ENCODE measurements at places on chromosomes 5 and 9.

- no peak for DNase-seq
Measured at GRCh38 chr5:68547622-68548021, 332.1 kb downstream of the PIK3R1 start.

DNA sequence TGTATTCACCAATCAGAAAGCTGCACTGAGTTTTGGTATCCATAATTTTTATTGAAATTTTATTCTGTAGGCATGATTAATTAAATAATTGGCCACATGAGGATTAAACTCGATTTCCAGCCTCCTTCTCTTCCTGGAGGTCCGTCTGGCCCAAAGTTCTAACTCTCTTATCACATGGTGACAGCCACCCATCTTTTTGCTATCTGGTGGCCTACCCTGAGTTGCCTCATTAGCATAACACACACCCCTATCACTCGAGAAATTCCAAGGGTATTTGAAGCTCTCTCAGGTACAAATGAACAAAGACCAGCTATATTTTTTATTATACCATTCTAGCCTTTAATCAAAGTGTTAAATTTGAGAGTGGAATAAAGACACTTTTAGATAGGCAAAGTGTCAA, 57.7 kb downstream of the APC start:
- DNase-seq = no peak

DNA sequence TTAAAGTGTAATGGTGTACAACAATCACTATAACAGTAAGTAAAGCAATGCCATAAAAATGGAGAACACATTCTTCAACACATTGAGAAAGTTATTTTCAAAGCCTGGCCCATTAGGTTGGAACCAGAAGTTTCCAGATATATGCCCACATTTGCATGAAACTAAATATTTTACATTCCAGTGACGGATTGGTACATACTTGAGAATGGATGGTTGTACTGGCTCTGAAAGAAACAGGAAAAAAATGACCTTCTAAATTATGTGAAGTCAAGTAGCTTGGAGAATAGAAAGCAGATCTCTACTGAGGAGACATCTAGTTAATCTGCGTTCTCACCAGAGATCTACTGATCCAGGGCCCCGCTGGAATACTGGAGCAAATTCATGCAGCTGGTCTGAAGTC, 1037.0 kb downstream of the NR2F1-AS1 start:
- no peak for DNase-seq

DNA sequence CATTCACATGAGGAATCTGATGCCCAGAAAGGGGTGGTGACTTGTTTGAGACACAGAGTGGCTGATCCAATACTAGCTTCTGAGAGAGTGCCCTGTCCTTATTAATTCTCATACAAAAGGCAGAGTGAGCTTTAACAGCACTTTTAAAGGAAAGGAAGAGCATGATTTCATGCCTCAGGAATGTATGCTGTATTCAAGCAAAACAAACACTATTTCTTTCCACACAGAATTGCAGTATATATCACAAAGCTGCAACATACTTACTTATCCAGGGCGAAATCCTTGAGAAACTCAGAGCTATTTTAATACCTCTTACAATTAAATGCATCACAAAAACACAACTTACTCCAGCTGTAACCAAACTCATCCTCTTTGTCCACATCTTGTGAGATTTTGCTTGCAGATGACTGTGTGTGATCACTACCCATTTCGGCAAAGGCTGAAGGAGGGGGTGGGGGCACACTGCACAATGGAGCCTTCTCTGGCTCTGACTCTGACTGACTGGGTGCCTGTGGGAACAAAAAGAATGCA, 139.8 kb downstream of the MPDZ start:
- no peak for DNase-seq

DNA sequence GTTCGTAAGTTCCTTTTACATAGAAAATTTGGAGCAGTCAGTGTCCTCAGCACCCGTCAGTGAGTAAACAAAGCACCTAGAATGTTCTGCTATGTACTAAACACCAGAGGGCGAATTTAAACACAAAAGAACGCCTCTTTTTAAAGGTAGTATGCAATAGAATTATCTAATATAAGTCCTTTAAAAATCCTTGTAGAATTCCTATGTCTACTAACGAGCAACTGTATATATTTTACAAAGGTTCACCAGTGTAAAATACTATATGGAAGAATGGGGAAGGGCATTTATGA, 499 bp upstream of the TMEM232 start:
- no peak for DNase-seq

GRCh38 chr5:95081500-95081960, 203.4 kb downstream of the MCTP1 start:
- DNase-seq = no peak

DNA sequence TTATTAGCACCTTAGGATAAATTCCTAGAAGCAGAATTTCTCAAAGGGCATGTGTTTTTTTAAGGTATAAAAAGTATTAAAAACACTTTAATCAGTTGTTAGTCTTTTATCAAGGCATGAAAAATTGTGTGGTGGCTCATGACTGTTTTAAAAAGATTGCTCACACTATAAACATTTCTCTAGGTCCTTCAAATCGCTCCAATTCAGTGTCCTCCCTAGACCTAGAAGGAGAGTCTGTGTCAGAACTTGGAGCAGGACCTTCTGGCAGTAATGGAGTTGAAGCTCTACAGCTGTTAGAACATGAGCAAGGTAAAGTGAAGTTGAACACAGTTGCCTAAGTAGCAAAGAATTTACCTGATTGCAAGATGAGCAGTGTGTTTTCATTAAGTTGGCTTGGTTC, 62.0 kb downstream of the GAPVD1 start:
- no peak for DNase-seq

DNA sequence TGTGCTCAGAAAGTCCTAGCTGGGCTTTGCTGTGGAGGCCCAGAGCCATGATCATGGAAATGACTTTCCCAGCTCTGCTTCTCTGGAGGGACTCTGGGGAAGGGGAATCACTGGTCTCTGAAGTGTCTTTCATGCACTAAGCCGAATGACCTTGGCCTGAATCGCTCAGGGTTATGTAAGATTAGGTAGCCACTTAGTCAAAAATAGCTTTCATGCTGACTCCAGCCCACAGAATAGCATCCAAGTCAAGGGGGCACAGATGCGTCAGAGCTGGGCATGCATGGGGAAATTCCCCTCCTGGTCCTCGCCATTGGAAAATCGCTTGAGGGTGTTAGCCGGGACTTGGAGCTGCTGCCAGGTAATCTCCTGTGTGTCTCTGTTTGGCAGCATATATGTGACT, 36.1 kb upstream of the PPARGC1B start:
- DNase-seq = no peak

DNA sequence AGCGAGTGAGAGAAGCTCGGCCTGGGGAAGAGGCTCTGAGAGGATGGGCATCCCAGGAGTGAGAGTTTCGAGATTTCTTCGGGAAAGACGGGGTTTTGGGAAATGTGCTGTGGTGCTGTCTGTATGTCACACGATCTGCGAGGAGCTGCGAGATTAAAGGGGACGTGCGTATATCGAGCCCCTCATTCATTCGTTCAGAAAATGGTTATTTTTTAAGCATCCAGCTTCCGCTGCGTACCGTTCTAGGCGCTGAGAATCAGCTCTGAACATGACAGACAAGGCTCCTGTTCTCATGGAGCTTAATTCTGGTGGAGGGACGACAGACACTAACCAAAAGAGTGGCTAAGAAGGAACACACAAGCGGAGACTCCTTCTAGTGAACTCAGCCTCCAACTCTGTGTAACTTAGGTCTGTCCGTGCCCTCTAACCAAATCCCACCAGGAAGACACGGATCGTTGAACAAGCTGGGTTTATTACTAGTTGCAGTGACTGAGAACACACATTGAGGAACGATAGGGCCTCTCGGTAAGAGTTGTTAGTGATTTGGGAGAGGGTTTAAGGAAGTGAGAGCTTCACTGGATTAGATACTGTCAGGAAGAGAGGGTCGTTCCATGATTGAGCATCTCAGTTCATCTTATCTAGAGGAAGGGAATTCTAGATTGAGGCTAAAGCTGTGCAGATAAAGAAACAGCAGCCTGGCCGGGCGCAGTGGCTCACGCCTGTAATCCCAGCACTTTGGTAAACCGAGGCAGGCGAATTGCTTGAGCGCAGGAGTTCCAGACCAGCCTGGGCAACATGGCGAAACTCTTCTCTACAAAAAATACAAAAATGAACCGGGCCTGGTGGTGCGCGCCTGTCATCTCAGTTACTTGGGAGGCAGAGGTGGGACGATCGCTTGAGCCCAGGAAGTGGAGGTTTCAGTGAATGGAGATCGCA, 1.0 kb upstream of the FBXW11 start:
- peak; percentile 14 for DNase-seq

DNA sequence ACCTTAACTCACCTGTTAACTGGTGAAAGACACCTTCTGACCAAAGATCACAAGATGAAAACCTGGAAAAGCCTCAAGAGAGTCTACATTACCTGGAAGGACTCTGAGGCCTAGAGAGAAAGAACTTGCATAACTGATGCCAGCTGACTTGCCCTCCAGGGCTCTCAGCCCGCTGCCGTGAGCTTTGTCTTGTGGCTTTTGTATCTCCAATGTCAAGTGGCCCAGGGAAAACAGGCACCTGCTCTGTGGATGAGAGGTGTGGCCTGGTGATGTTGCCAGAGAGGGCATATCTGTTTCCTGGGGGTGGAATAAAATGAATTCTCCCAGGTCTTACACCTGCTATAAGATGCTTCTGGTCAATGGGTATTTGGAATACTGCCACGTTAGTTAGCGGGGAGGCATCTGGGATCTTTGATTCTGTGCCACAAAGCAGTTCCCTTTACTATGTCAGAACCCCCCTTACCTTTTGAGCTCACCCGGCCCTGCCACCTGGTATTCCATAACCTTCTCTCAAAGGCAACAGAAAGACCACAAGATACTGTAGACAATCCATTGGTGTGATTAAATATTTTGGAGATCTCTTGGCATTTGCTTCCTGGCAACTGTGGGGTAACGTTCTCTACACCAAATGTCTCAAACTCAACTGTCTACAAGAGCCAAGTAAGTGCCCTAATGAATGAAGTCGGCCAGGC, 54.9 kb upstream of the N4BP3 start:
- DNase-seq = peak; percentile 87

- no peak for DNase-seq
Measured at GRCh38 chr5:10596310-10596703, 32.4 kb downstream of the ANKRD33B start.

GRCh38 chr5:72079288-72079687, 28.0 kb upstream of the MAP1B start:
- no peak for DNase-seq

DNA sequence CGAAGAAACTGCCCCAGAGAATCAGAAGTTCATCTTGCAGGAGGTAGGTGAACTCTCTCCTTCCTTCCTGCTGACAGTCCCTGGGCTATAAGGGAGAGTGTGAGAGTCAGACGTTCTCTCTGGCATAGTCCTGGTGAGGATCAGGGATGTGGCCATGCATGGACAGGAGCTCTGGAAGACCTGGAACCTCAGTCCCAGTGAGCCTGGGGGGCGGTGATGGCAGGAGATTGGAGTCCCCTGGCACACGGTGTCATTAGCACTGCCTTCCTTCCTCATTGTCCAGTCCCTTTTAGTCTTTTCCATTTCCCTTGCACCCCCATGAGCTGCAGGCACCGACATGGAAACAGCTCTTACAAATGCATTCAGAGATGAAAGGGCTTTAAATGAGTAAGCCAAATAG, 38.6 kb downstream of the GALNT12 start:
- DNase-seq = no peak

- no peak for DNase-seq
Measured at GRCh38 chr9:134313470-134313869, 12.8 kb upstream of the RXRA start.

DNA sequence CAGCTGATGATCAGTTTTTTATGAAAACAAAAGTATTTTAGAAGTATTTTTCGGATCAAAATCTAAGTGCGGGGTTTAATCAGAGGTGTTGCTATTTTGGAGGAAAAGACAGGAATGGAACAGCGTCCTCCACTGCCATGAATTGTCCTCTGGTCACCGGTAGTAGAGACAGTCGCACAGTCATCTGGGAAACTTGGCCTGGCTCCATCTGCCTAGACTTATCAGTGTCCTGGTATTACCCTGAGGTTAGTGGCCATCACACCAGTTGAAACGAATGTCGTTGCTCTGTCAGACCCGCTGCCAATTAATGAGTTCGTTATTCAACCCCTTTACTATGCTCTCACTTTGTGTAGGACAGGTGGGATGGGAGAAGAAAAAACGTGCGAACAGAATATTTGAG, 8.2 kb downstream of the TLX3 start:
- DNase-seq = no peak

DNA sequence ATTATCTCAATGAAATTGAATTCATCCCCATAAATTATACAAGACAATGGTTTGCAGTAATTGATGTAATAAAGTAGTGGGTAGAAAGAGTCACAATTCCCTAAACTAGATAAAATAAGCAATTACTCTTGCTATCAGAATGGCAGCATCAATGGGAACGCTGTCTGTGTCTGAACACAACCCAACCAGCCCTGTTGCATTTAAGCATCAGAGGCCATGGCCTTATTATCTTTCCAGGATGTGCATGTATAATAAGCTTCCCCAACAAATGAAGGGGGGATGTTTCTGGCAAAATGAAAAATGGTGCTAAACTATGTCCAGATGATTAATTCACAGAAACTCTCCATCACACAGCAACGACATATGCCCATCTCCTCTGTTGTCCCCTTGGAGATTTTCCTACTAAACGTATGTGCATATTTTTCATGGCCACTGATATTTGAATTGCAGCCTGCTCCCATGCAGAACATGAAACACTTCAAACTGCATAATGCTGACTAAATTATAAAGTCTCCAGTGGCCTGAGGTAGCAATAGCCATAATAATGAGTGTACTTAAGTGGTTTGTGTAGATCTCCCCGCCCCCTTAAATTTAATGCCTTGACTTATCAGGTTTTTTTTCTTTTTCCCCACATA, 306.9 kb upstream of the ADAMTS16 start:
- DNase-seq = no peak

DNA sequence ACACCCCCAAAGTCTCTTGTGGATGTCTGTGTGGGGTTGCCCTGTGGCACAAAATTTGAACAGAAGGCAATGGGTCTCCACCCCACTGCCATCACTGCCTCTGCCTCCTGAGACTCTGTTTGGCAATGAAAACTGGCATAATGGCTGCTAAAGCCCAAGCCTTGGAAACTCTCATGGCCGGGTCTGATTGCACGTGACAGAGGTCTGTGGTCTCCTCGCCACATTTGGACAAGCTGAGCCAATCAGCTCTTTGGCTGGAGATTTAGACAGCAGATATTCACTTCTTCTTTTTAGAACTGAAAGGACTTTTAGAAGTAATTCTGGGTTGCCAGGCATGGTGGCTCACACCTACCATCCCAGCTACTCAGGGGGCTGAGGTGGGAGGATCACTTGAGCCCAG, 5.5 kb downstream of the GGTA1 start:
- no peak for DNase-seq

DNA sequence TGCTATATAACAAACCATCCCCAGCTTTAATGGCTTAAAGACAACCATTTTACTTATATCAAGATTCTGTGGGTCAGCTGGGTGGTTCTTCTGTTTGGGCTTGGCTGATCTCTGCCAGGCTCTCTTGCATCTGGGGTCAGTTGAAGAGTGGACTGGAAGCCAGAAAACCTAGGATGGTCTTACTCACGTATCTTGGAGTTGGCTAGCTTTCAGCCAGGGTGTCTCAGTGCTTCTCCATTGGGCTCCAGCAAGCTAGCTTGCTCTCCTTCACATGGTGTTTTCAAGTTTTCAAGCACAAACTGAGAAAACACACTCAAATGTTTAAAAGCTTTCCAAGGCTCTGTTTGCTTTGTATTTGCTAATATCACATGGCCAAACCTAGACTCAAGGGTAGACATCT, 146.8 kb downstream of the PIK3R1 start:
- DNase-seq = no peak

Measured in DMS79 treated with DMSO at 0.1 percent for 48 hours (cell line).